Activated CD4-positive, CD25-positive, alpha-beta regulatory T cell (primary cell): ENCODE measurements at places on chromosomes 7 and 10.

- DNase-seq = no peak
These were observed 75.3 kb downstream of the MKI67 start for GRCh38 chr10:128050936-128051335.

DNA sequence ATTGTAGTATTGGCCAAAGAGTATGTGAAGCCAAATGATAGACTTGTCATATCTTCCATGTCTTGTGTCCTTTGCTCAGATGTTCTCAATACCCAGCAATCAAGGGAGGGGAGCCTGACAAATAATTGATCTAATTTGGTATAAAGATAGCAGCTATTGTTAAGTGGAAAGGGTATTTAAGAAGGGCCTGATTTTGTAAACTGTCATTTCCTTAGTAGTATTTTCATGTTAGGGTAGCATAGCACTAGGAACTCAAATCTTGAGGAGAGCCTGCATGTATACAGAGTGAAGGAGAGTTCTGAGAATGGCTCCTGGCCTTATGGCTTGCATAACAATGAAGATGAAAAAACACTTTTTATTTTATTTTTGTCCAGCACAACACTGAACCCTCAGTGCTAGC, 53.1 kb downstream of the GNAI1 start:
- no peak for DNase-seq

DNA sequence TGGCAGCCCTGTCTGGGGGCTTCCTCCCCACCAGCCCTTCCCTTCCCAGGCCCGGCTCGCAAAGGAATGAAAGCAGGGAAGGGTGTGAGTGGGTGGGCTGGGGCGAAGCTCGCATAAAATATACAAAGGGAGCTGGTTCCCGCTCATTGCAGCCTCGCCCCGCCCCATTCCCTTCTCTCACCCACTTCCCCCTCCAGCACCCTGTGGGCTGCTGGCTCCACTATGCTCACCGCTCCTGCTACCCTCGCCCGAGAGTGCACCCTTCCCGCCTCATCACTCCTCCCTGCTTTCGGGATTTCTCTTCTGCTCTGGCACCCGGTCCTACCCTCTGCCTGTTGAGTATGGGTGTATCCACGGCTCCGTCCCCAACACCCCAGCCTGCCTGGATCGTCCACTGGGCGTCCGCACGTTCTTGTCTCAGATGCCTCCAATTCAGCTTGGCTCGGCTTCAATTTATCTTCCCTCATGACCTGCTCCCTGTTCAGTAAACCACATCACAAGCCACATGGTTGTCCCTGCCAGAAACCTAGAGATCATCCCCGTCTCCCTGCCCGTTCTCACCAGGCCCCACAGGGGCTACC, 14.4 kb upstream of the TTYH3 start:
- no peak for DNase-seq

GRCh38 chr7:103592844-103593243, 146.8 kb upstream of the SLC26A5 start:
- no peak for DNase-seq

DNA sequence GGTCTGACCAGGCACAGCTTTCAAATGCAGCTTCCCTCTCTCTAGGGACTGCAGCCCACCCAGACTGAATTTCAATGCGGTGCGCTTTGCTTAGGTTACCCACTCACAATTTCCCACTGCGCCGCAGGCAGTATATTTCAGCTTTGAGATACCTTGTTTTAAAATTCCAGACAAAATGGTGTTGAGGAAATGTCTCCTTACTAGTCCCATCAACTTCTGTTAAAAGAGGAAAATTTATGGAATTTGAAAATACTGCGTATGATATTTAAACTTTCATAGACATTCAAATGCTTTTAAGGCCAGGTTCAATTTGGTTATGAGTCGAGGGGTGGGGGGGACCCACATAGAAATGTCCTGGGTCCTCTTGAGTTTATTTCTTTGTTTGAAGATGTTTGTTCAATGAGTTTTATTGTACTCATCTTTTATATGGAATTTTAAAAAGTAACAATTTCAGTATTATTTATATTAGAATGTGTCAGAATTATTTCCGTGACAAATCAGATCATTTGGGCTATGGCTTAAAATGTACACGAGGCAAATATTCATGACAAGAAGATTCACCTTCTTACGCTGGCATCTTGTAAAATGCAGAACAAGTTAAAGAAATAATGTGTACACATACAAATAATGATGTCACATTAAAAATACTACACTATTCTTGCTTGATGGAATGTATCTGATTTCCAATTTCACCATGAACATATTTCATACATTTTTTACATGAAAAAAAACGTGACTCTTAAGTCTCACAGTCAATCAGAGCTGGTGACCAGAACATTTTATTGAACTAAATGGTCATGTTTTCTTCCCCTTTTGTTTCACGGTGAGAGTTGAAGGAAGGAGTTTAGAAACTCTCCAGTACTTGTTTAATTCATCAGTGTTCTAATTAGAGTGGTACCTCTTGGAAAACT, 1.3 kb downstream of the IKZF1 start:
- no peak for DNase-seq

DNA sequence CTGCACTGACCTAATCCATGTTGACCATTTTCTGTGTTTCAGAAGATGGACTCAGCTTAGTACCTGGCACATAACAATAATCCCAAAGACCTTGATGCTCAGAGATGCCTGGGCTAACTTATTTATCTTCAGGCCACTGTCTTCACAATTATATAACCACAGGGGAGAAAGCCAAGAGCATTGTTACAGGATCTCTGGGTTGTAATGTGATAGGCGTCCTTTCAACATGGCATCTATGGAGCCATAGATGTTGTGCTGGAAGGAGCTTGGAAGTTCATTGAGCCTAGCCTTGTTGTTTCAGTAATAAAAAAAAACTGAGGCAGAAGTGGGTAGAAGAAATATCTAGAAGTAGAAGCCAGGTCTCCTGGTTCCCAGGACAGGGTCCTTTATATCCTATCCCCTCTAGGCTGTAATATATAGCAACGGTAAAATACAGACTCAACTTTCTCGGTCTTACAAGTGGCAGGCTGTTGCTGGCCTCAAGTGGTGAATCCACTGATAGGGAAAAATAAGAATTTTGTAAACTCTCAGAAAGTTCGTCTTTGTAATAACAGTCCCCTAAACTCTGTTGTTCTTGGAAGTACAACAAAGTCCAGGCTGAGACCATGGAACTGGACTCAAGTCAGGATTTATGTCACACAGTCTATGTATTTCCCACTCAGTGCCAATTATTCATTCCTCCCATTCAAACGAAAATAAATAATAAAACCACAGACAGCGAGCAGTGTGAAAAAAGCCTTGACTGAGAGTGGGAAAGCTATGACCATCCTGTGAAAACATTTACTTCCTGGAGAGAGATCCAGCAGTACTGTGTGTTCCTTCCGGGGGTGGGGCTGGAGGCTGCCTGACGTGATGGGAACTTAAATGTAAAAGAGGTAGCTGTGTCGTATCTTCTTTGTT, 277.6 kb downstream of the REEP3 start:
- no peak for DNase-seq

GRCh38 chr7:151080067-151080521, 515 bp downstream of the FASTK start:
- no peak for DNase-seq

DNA sequence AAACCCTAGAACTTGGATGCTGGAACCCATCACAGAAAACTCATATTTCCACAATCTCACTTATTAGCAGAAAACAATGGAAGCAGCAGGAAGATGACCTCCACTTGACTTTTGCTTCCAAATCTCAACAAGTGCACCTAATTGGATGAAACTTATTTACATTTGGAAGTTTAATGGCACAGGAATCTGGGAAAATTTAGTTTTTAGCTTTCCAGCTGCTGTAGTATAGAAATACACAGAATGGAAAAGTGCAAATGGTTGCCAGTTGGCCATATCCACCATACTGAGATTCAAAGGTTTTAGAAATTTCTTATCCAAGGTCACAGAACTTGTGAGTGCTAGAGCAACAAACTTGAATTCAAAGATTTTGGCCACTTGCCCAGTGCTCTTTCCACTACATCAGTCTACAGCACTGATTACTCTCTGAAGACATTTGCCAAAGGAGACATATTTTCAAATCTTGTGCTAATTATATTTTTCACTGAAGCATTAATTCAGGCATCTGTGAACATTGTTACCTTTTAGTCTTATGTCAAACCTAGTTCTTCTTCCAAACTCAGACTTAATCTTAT, 9.3 kb upstream of the AHR start:
- no peak for DNase-seq

DNA sequence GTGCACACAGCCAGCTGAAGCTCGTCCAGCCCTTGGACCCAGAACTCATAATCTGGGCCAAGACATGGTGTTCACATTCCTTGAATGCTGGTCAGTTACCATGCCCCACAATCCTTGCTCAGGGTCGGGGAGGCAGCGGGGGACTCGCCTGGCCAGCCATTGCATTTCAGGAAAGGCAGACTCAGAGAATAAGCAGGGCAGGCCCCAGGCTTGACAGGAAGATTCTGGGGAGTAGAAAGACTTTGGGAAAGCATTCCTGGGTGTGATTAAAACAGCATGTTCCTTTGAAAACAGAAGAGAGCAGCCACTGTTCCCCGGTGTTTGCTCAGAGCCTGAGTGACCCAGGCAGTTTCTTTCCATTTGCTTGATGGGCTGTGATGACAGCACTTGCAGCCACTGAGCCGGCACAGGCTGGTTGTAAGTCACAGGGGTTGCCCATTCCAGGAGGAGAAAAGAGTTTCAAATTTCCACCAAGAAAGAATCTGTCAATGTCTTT, 473.7 kb downstream of the TYW1 start:
- no peak for DNase-seq

GRCh38 chr7:5477723-5478531, 54.3 kb upstream of the TNRC18 start:
- no peak for DNase-seq

DNA sequence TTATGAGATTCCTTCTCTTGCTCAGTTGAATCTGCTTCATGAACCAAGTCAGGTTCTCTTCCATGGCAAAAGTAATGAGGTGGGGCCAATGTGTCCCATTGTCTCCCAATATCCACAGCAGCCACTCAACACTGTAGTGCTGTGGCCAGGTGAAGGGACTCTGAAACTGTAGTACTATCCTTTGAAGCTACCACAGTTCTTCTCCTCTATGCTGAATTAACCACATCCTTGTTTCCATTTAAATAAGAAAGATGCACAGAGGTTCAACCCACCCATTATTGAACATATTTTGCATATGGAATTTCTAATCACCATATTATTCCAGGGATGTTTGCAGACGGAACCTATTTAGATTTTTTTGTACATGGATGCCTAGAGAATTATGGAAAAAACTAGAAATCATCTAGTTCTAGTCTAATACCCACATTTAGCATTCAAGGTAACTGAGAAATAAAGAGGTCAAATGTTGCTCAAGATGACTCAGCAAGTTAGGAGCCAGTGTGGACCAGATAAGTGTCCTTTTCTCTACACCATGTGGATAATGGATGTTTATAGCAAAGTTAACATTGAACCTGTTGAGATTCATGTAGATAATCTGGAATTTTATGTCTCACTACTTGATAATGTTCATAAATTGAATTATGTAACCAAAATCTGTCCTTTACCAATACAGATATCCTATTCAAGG, 64.5 kb downstream of the LRRTM3 start:
- DNase-seq = no peak
